ENCODE measurements at places on chromosomes 2 and 18. TPM values are rescaled to one million over a fixed set of nuclear protein-coding genes. Genes with fewer than 3 reads are reported as not detected.

CCT4 gene
- 360 TPM for total RNA-seq

ZNF521 gene
- not detected for total RNA-seq

ARHGAP25 gene
- total RNA-seq = 39.9 TPM

PROKR1 gene
- total RNA-seq = not detected

DPYSL5 gene
- not detected for total RNA-seq

ALK gene
- total RNA-seq = not detected

IL1RN gene
- 15.9 TPM for total RNA-seq

KANSL1L gene
- total RNA-seq = 4.9 TPM

AQP4 gene
- not detected for total RNA-seq

MYL12A gene
- 397 TPM for total RNA-seq

TRIM54 gene
- 0.25 TPM for total RNA-seq

GRCh38 chr2:230184727-230185578 lies 34.8 kb downstream of the SP110 start:
- no peak for DNase-seq

DNA sequence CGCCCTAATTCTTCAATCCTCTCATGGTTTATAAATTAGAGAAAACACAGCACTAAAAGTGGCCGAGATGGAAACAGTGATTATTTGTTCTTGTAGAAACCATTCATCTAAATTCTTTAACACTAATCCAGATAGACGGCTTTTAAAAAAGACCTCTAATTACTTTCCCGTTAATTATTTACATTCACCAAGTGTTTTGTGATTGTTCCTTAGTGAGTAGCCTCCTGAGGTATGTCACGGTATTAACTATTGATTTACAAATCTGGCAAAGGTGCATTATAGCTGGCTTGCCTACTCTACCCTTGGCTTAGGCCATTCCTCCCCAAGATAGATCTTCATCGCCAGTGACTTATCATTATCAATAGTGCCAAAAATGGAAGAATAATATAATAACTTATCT lies 436.4 kb upstream of the ST6GAL2 start:
- DNase-seq = no peak

GRCh38 chr2:157470321-157470720 lies 26.4 kb upstream of the CYTIP start:
- DNase-seq = no peak

GRCh38 chr2:42127425-42128424 lies 41.4 kb upstream of the EML4 start:
- DNase-seq = no peak

- DNase-seq = no peak
Measured at GRCh38 chr18:40855661-40856060, 1099.4 kb upstream of the PIK3C3 start.

DNA sequence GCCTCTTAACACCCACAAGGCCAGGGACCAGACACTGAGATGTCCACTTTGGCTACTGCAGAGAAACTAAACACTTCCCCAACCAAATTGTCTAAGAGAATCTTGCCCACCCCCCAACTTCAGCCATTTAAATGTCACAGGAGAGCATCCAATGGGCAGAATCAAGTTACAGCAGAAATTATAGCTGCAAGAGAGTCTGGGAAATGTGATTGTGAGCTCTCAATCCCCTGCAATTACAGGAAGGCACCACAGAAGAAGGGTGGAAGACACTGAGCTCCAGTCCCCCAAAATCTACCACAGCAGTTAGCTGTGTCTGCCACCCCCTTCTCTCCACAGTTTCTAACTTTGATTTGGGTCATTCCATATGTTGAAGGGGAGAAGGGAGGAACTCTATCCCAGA lies 103.5 kb upstream of the ATL2 start:
- no peak for DNase-seq

GRCh38 chr2:71067567-71068217 lies 756 bp upstream of the NAGK start:
- no peak for DNase-seq

DNA sequence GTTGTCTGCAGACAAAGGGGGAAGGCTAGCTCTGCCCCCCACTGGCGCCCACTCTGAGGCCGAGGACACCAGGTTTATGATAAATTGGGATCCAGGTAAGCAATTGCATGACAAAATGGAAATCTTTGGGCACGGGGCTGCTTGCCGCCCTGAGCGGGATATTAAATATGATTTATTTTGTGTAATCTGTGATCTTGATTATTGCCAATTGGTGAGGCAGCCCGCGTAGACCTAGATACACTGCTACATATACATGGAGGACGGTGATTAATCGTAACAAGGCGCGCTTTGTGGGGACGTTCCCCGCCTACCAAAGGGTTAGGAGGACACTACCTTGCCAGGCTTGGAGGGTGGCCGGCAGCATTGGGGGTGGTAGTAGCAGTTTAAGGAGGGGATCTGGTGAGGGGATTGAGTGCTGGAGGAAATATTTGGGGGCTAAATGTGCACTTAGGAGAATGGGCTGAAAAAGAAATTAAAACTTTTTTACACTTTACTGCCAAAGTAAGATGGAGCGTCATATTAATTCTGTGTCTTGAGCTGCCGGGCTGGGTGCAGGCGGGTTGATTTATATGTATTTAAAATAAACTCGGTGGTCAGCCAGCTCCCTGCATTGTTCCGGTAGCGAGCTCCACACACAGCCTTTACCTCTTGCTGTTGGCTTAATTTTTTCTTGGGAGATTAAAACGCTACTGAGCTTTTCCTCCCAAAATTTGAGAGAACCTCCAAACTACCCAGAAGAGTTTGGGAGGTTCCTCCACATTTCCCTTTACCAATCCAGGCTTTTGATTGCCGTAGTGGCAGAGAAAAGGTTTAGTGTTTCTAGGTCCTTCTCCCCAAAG lies 4.1 kb downstream of the HOXD3 start:
- no peak for DNase-seq

- no peak for DNase-seq
Measured at GRCh38 chr2:238173692-238174091, 14.9 kb downstream of the ERFE start.

DNA sequence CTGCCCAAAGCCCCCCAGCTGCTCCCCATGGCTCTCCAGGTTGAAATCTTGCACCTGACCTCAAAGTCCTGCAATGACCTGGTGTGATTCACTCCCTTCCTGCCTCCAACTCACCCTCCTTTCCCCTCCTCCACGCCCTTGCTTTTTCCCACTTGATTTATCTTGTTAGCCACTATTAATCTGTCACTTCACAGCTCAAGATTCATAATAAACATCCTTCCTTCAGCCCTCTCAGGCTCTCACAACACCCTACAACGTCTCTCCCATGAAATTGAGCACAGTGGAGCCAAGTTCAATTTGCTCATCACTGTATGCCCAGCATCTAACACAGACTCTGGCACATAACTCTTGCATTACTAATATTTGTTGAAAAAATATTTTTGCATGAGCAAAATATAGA lies 85.6 kb upstream of the SLC35G4 start:
- no peak for DNase-seq

GRCh38 chr18:54109131-54109683 lies 115.3 kb downstream of the MBD2 start:
- no peak for DNase-seq

- no peak for DNase-seq
Measured at GRCh38 chr18:51082571-51083267, 52.7 kb downstream of the SMAD4 start.

- DNase-seq = no peak
Measured at GRCh38 chr2:43209204-43209717, 17.1 kb downstream of the ZFP36L2 start.

DNA sequence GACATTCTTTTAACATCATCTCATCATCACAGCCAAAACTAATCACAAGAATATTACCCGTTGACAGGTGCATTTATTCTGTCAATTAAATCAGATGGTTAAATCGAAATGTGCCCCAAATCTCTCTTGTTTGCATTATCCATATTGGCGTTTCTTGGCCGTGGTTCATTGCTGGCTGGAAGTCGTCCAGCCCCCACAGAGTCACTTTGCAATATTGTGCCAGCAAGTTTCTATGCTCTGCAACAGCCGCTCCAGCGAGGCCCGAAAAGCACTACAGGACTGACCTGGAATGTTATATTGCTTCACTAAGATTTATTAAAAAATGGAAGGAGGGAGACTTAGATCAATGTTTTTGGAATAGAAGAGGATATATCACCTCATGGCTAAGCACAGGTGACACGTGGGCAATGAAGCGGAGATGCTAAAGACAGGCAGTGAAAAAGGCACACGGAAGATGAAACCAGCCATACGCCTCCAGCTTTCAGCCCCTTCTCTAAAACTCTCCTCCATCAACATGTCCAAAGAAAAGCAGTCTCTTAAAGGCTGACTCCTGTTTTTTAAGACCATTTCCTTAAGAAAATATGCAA lies 176.8 kb upstream of the VRK2 start:
- DNase-seq = no peak

DNA sequence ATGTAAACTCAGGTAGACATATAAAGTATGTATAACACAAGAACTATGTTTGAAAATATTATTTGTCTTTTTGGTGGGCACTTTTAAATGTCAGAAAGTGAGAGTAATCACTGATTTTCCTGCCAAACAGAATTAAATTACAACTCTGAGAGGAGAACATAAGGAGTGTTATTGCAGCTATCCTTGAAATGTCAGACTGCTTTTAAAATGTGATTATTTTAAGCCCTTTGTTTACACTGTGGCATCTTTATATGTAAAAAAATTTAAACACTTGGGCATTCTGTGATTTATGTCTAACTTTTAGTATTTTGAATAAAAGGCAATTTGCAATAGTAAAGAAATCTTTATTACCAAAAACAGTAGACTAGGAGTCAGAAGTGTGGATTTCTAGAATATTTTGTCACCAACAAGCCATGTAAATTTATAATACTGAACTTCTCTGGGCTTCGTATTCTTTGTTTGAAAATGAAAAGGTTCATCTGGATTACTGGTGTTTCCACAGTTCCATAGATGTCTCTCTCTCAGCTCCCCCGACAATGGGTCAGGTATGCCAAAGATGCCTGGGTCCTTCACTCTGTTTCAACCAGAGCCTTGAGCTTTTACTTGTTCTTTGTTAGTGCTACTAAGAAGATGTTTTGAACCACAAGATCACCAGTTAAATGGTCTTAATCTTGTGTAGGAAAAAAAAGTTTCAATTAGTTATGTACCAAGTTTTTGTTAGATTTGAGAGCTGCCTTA lies 38.8 kb downstream of the GULP1 start:
- DNase-seq = no peak

DNA sequence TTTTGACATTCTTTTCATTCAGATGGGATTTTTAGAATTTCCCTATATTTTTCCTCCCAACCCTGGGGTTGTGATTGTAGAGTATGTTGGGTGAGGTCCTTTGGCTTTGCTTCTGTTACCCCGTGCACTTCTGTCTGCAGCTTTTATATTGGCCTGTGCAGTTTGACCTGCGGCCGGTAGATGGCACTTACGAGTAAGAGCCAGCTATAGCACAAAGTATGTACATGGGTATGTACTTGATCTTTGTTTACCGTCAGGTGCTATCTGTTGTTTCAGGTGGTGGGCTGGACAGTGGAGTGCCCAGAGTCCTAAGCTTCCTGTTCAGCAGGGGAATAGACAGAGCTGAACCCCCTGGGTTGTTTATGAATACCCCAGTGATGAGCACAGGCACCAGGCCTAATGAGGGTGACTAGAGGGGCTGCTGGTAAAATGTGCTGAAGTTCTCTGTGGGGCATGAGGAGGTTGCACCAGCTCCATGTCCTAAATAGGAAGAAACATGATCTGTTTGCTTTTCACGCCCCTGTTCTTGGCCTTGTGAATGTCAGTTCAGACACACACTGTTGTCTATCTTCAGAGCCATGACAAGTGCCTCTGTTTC lies 58.9 kb upstream of the THUMPD2 start:
- no peak for DNase-seq

DNA sequence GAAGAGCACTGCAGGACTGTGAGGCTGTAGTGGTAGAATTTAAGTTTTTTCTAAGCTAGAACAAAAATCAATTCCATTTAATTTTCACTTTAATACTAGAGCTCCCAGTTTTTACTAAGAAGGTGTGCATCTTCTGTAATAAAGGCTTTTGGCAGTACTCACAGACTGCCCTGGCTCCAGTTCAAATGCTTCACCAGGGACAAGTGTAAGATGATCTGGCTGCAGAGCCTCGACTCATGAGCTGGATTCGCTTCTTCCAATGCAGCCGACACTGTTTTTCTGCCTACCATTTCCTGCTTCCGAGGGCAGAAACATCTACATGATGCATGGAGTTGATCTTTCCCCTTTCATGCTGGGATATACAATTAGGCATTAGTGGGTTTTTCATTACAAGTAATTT lies 87.0 kb downstream of the FARSB start:
- no peak for DNase-seq

DNA sequence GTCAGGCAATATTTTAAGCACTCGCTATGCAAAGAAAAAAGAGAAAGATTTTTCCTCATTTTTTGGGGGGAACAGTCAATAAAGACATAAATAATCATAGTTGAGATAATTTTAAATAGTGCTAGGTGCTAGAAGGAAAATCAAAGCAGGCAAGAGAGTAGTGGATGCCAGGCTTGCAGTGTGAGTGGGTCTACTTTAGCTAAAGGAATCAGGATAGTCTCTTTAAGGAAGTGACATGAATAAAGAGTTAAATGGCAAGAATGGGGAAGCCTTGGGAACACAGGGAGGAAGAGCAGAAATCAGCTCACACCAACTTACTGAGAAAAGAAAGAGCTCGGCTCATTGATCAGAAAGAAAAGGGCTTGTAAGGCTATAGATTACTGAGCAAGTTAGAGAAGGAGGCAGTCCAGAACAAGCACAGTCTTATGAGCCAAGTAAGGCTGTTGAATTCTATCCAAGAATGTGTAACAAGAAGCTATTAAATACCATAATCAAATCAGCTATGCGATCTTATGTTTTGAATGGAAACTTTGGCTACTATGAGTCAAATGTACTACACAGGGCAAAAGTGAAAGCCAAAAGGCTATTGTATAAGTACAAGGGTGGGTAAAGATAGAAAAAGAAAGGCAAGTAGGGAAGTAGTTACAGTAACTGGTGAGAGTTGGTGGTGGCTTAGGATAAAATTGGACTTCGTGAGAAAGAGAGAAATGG lies 833.8 kb upstream of the PIK3C3 start:
- DNase-seq = no peak

DNA sequence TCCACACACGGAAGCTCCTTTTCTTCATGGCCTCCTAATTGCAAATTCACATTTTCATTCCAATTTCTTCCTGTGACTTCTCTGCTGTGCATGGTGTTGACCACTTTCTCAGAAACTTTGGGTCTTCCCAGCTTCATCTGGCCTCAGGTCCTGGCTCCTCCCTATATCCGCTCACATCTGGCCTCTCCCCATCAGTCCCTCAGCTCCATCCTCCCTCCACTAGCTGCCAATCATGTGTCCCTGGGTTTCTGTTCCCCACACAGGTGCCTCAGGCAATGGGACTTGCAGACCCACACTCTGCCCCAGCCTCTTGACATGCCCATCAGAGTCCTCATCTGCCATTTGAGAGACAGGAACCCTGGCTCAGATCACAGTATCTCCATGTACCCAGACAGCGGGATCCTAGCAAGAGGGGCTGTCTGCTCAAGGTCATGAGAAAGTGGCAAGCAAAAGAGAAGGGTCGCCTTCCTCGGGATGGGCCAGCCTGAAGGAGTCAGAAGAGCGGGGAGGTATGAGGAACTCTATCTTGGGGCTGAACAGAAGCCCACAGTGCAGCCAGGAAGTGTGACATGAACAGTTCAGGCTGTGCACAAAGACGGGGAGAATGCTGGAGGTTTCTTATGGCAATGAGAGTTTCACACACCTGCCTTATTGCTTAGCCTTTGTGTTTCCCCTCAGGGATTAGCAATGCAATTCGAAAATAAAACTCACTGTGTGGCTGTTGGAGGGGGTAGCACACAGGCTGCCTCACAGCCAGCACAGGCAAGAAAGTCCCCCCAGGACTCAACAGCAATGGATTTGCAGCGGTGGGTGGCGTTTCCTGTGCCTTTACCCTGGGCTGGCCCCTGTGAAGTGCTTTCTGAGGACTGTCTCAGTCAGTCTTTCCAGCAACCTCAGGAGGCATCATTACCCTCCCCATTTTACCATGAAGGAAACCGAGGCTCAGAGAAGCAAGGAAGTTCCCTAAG lies 69.5 kb downstream of the COPS8 start:
- no peak for DNase-seq

Measured in activated T-helper 2 cell treated with anti-CD3 and anti-CD28 coated beads, Interferon-gamma antibody, Interleukin-2, Interleukin-4, amounts not matched to agents 10 μg/mL and 5 μg/mL and 100 μg/mL, durations not matched to agents 14 hours and 24 hours and 36 hours (primary cell).